ENCODE measurements at places on chromosomes 5 and 9. TPM values are rescaled to one million over a fixed set of nuclear protein-coding genes. Genes with fewer than 3 reads are reported as not detected.

DNA sequence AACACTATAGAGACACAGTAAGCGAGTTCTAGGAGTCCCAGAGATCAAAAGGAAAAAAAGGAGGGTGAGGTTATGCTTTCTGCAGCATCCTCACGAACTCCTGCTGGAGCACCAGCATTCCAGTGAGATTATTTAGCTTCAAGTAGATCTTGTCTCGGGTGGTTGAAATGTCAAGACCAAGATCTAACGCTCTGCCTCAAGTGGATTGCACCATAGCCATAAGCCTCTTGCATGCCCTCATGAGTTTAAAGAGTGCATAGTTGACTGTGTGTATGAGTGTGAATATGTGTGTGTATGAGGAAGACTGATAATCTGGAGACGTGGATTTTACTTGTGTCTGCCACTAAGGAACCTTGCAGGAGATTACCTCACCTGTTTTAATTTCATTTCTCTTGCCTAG is 335.3 kb upstream of the ADAMTSL1 start:
- no peak for DNase-seq

DNA sequence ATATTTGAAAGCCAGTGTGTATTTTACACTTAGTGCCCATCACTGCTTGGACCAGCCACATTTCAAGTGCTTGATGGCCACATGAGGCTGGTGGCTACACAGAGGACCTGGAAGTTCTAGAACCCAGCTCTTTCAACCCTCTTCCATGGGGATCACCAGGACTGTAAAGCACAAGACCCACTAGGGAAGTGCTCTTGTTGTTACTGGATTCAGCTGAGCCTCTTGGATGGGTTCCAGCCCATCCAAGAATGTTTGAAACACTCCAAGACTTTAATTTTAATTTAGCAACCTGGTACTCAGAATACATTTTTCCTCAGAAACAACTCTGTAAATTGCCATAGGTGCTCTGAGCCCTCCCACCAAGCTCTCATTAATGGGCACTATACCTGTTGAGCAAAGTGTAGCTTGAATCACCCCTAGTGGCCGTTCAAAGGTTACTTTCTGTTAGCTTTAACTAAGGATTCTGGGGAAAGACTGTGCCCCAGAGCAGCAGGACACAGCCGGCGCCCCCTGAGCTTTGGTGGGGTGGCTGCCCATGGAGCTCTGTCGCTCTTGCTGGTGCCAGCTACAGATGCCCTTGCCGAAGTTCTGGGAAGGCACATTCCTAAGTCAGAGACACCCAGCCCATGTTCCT is 212.4 kb downstream of the HSD17B3 start:
- DNase-seq = no peak

DNA sequence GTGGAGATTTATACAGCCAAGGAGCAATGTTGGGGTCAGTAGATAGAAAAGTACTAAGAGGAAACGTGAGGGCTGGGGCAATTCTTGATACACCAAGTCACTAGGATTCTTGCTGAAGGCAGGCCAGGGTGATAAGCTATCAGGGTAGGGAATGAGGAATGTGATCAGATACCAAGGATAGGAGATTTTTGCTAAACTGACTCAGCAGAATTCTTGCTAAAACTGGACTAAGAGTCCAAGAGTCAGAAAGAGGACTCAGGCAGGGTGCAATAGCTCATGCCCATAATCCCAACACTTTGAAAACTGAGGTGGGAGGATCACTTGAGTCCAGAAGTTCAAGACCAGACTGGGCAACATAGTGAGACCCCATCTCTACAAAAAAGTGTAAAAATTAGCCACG is 71.7 kb downstream of the ENTREP1 start:
- no peak for DNase-seq

GRCh38 chr5:124179819-124180218 is 566.6 kb downstream of the ZNF608 start:
- DNase-seq = no peak

GRCh38 chr9:123713282-123713681 is 216.6 kb downstream of the DENND1A start:
- no peak for DNase-seq

- DNase-seq = no peak
Measured at GRCh38 chr9:70112981-70113380, 69.3 kb downstream of the MAMDC2 start.

GRCh38 chr9:27395484-27395921 is 98.6 kb upstream of the EQTN start:
- no peak for DNase-seq

DNA sequence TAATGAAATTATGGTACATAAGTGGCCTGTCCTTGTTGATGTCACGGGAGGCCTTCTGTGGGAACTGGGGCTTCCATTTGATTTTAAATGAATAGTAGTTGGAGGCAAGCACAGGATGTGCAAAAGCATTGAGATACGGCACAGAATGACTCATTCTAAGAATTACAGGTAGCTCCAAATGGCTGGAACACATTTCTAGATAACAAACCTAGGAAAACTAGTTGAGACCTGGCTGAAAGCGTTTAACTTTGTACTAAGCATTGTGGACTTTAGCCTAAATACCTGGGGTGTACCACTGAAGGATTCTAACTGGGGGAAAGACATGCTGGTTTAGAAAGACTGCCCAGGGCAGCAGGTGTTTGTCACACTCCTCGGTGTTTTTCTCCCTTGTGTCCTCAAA is 9.4 kb downstream of the SKP2 start:
- DNase-seq = no peak

DNA sequence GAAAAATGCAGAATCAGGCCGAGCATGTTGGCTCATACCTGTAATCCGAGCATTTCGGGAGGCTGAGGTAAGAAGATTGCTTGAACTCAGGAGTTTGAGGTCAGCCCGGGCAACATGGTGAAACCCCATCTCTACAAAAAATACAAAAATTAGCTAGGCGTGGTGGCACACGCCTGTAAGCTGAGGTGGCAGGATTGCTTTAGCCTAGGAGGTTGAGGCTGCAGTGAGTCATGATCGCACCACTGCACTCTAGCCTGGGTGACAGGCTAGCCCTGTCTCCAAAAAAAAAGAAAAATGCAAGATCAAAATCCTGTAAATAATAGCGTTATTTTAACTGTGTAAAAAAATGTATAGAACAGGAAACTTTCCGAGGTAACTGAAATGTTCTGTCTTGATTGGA is 39.4 kb downstream of the RNF44 start:
- peak; percentile 91 for DNase-seq

DNA sequence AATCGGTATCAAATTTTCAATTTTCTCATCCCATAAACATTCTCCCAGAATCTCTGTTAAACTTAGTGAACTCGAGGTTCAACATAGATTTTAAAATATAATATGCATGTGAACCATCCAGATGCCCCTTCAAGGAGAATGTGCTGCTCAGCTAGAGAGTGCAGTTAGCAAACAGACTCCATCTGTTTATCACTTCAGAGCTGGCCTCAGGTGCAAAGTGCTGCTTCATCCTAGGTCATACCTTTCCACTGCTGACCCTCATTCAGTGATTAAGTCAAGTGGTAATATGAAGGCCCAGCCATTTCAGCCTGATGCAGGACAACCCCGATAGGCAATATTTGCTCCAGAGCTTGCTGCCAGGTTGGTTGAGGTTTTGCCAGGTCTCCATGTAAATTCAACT is 339.0 kb upstream of the POU5F2 start:
- DNase-seq = no peak

DNA sequence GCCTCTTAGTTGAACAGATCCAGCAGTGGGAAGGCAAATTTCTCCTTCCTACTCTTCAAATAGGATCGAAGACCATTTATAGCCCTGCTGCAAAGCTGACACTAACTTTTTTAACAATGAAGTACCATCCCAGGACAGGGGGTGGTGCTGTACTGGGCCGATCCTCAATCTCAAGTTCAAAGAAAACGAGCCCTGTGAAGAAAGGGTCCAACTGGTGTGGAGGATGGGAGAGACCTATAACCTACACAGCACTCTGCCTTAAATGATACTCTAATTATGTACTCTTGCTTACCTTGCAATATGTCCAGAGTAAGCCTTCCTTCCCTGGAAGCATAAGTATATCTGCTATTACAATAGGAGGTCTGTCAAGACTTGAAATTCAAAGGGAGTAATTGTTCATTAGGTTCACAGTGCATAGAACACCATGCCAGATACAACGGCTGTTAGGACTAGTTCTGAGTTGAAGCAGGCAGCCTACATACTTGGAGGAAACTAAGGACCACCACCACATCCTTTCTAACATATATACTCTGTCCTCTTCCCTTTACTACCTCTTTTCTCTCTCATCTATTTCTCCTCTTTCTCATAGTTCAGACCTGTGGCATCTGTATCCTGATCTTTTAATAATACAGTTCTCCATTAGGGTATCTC is 6.2 kb downstream of the ETF1 start:
- DNase-seq = no peak

DNA sequence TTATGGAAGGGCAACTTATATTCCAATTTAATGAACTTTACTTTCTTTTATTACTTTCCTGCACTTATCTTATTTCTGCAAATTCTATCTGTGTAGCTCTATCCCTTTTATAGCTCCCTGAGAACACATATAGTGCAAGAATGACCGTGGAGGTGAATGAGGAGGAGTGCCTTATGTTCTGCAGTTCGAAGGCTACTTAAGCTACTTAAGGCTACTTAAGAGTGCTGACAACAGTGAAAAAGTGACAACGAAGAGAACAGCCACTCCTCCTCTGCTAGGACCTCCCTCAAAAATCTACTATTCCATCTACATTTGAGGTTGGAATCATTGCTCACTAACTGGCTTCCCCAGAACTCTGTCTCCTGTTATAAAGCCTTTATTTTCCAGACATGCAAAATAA is 1365.7 kb upstream of the C9orf72 start:
- DNase-seq = no peak

DNA sequence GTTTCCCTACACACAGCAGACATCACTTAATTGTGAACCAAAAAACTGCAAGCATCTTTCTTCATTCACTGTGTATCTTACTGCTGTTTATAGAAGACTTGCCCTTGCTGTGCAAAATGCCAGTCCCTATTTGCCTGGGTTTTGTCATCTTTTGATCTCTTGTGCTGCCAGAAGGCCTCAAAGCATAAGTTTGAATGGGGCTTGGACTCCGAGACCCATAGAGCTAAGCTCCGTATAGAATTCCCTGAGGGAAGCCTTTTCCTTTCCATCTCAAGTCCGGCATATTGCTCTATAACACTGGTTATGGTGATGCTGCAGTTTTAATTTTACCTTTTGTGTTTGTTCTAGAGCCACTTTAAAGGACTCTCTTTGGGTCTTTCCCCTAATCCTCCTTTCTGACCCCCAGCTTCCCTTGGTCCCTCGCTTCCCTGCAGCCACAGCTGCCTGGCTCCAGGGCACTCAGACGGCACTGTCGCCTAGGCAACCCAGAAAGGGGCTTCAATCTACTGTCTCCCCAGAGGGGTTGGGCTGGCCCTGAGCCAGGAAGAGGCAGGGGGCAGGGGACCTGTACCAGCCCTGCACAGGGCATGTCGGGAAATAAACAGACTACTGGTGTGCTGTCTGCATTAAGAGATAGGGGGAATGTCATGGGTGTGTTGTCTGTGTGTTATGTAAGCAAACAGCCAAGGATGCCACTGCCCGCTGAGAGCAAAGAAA is 73.4 kb upstream of the MELK start:
- no peak for DNase-seq

DNA sequence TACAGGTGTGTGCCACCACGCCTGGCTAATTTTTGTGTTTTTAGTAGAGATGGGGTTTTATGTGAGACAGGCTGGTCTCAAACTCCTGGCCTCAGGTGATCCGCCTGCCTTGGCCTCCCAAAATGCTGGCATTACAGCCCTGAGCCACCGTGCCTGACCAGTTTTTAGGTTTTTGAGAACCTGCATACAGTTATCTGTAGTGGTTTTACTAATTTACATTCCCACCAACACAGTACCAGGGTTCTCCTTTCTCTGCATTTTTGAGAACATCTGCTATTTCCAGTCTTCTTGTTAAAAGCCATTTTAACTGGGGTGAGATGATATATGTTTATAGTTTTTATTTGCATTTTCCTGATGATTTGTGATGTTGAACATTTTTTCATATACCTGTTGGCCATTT is 12.8 kb downstream of the DMXL1 start:
- no peak for DNase-seq

- no peak for DNase-seq
Measured at GRCh38 chr5:51691538-51692079, 308.4 kb downstream of the ISL1 start.

DNA sequence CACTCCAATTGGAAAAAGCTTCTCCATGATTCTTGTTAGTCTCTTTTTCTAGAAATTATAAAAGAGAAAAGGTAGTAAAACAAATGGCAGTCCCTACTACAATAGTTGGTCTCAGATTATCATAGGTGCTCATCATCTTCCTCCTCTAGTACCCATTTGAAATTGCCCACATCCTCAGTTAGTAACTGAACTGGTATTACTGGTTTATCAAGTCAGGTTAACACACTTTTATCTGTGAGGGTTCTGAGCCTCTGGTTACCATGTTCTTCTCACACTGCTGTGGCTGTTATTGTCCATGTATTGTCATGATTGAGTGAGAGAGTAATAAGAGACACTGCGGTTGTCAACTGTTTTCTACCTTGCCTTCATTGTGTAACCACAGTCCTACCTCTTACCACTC is 901.7 kb downstream of the TLE1 start:
- no peak for DNase-seq

- no peak for DNase-seq
Measured at GRCh38 chr9:133944746-133945135, 47.4 kb downstream of the VAV2 start.

GRCh38 chr9:24614070-24614469 is 68.4 kb upstream of the IZUMO3 start:
- no peak for DNase-seq

Gene NR5A1
- total RNA-seq = 0.13 TPM

Gene TTC39B
- 8.7 TPM for total RNA-seq

Gene GPR151
- not detected for total RNA-seq

Gene HCN1
- total RNA-seq = not detected

Gene SLC6A19
- not detected for total RNA-seq

Gene CCL28
- 2.2 TPM for total RNA-seq

Gene KLHL3
- 13.6 TPM for total RNA-seq

Gene TNFSF15
- 0.55 TPM for total RNA-seq

Gene LRRC26
- 2.3 TPM for total RNA-seq

Gene ADRB2
- 2.8 TPM for total RNA-seq

Gene SLC24A2
- not detected for total RNA-seq

Gene SAXO1
- not detected for total RNA-seq

Gene DBH
- total RNA-seq = not detected

Gene IGFBPL1
- total RNA-seq = not detected

Measured in PC-9 (cell line).